ENCODE measurements at places on chromosomes 12 and 14. TPM values are rescaled to one million over a fixed set of nuclear protein-coding genes. Genes with fewer than 3 reads are reported as not detected.
A peak's percentile ranks its signal among the peaks of the same experiment; 100 is the strongest.

- no peak for DNase-seq
- no peak overlapping the region for H3K27ac ChIP-seq
- no peaks in the 10 kb centered on the region for H3K27me3 ChIP-seq
- no peaks in the 10 kb centered on the region for H3K4me1 ChIP-seq
- no peaks in the 10 kb centered on the region for H3K36me3 ChIP-seq
- H3K4me3 ChIP-seq = no peak overlapping the region
These were observed 11.6 kb upstream of the PPP1CC start for GRCh38 chr12:110754101-110754793.

GRCh38 chr12:26711569-26711968 lies 121.4 kb downstream of the ITPR2 start:
- DNase-seq = no peak
- peaks cover 2% of the 10 kb centered on the region for H3K4me1 ChIP-seq
- H3K36me3 ChIP-seq = peaks cover 15% of the 10 kb centered on the region
- no peak overlapping the region for H3K4me3 ChIP-seq

The MGP gene
- total RNA-seq = not detected

The MAPK1IP1L gene
- 100 TPM for total RNA-seq

DNA sequence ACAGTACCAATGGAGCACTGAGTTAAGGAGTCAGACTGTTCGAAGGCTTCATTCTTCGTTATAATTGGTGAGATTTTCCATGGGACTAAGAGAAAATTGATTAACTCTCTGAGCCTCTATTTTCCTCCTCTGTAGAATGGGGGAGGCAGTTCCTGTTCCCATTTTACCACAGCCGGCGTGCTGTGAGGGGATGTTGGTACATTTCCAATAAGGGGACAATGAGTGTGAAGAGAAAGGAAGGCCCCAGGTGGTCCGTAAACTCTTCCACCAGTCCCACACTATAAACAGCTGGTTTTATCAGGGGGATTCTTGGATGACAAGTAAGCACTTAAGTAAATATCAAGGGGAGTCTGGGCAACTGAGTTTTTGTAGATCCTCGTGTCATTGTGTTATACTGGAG lies 109.9 kb downstream of the DAD1 start:
- H3K4me1 ChIP-seq = no peaks in the 10 kb centered on the region
- no peaks in the 10 kb centered on the region for H3K27me3 ChIP-seq
- peak overlapping the region; percentile 54 for H3K27ac ChIP-seq
- peak overlapping the region; percentile 67 for H3K4me3 ChIP-seq
- no peak for DNase-seq

DNA sequence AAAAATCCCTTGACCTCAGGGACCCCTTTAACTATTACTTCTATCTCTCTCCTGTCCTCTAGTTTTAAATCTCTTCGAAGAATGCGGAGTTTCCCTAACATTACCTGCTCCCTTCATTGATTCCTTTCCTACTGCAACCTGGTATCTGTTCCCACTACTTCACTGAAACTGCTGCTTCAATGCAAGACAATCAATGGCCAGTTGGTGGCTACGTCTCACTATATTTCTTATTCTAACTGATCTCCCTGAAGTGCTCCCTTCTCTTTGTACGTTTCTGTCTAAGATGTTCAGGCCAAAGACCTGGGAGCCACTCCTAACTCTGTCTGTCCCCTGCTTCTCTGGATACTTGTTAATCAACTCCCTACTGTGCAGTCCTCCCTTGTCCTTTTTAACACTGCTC lies 10.3 kb upstream of the KCNA1 start:
- H3K27me3 ChIP-seq = peaks cover 34% of the 10 kb centered on the region
- H3K36me3 ChIP-seq = no peaks in the 10 kb centered on the region
- H3K4me3 ChIP-seq = no peak overlapping the region
- no peak for DNase-seq
- H3K4me1 ChIP-seq = no peaks in the 10 kb centered on the region
- no peak overlapping the region for H3K27ac ChIP-seq

- no peak overlapping the region for H3K27ac ChIP-seq
- no peak overlapping the region for H3K4me3 ChIP-seq
- no peaks in the 10 kb centered on the region for H3K4me1 ChIP-seq
These were observed 128.8 kb upstream of the TMEM132C start for GRCh38 chr12:128138125-128138524.

DNA sequence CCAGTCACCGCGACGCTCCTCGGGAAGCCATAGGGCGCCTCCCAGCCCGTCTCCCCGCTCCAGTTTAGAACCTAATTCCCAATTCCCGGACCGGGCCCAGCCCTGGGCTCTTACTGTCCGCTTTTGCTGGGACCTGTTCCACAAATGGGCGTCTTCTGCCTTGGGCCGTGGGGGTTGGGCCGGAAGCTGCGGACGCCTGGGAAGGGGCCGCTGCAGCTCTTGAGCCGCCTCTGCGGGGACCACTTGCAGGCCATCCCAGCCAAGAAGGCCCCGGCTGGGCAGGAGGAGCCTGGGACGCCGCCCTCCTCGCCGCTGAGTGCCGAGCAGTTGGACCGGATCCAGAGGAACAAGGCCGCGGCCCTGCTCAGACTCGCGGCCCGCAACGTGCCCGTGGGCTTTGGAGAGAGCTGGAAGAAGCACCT lies 797 bp downstream of the UNG start:
- no peaks in the 10 kb centered on the region for H3K27me3 ChIP-seq
- no peak for DNase-seq
- H3K4me3 ChIP-seq = peak overlapping the region; percentile 77
- H3K4me1 ChIP-seq = peaks cover 43% of the 10 kb centered on the region
- H3K27ac ChIP-seq = peak overlapping the region; percentile 62

- H3K27me3 ChIP-seq = no peaks in the 10 kb centered on the region
- peak overlapping the region; percentile 93 for H3K4me3 ChIP-seq
- peak overlapping the region; percentile 87 for H3K27ac ChIP-seq
- peaks cover 48% of the 10 kb centered on the region for H3K36me3 ChIP-seq
These were observed 1.5 kb downstream of the WNK1 start for GRCh38 chr12:753611-754472.

GRCh38 chr12:48996794-48997718 lies 2.1 kb downstream of the DDN start:
- peaks cover 33% of the 10 kb centered on the region for H3K4me1 ChIP-seq
- peak; percentile 68 for DNase-seq
- no peak overlapping the region for H3K27ac ChIP-seq
- peaks cover 60% of the 10 kb centered on the region for H3K27me3 ChIP-seq
